Lower lobe of right lung (tissue), 2 donors: ENCODE measurements at places on chromosomes 12 and 14.

- no peak for DNase-seq
These were observed 129.1 kb downstream of the PLXNC1 start for GRCh38 chr12:94277426-94278000.

- DNase-seq: no peak
These were observed 176.8 kb upstream of the FOXG1 start for GRCh38 chr14:28589792-28590191.

- DNase-seq: no peak
These were observed 1.8 kb downstream of the PXN start for GRCh38 chr12:120263748-120264085.

- no peak for DNase-seq
These were observed 57.8 kb upstream of the MAX start for GRCh38 chr14:65160091-65160490.

GRCh38 chr12:28057856-28058615, 85.5 kb upstream of the PTHLH start:
- no peak for DNase-seq

DNA sequence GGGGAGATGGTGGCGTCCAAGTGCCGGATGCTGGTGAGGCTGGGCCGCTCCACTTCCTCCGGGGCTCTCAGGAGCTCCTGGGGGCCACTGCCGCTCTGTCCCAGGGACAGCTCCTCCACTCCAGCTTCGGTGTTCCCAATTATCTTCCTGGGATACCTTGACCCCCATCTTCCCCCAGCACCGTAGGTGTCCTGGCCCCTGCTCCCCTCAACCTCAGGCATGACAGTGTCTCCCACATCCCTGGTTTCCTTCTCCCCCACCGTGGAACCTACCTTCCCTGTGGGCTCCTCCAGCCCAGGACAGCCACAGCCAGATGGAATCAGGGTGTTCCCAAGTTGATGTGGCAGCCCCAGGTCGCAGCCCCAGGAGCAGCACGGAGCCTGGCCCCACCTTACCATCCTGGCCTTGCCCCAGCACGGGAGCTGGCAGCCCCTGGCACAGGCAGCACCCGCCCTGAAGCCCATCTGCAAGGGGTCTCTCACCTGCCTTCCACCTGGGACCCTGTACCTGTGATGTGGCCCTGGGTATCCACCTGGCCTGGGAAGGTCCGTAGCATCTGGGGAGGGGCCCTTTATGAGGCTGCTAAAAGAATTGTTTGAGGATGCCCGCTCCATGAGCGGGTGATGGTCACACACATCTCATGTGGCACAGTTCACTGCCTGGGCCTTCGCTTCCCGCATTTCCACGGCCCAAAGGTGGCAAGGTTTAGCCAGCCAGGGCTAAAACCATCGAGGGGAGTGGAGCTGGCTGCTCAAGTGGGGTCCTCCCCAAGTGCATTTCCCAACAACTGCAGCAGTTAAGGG, 4.1 kb downstream of the TMEM121 start:
- DNase-seq: no peak

- DNase-seq: no peak
These were observed 133.6 kb downstream of the ZFP36L1 start for GRCh38 chr14:68658943-68659931.

GRCh38 chr14:31051023-31051422, 24.8 kb upstream of the STRN3 start:
- DNase-seq: no peak

- no peak for DNase-seq
These were observed 21.8 kb upstream of the EIF2B2 start for GRCh38 chr14:74980731-74981461.

GRCh38 chr14:59482541-59483331, 1.5 kb downstream of the L3HYPDH start:
- DNase-seq: no peak

- no peak for DNase-seq
These were observed 17.6 kb upstream of the AMIGO2 start for GRCh38 chr12:47097276-47097896.

DNA sequence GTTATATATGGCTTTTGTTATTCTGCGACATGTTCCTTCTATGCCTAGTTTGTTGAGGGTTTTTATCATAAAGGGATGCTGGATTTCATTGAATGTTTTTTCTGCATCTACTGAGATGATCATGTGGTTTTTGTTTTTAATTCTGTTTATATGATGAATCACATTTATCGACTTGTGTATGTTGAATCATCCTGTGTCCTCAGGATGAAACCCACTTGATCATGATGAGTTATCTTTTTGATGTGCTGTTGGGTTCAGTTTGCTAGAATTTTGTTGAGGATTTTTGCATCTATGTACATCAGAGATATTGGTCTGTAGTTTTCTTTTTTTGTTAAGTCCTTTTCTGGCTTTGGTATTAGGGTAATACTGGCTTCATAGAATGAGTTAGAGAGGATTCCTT, 291.2 kb downstream of the AKAP6 start:
- no peak for DNase-seq

GRCh38 chr12:75936515-75937440, 94.8 kb downstream of the PHLDA1 start:
- no peak for DNase-seq
